NCI-H1436 treated with DMSO at 0.1 percent for 48 hours (cell line): ENCODE measurements at places on chromosomes 1 and 21.

- DNase-seq = no peak
Observed at GRCh38 chr1:157540160-157540748, 12.1 kb downstream of the FCRL5 start.

- no peak for DNase-seq
Observed at GRCh38 chr1:36513676-36514473, 31.2 kb upstream of the CSF3R start.

DNA sequence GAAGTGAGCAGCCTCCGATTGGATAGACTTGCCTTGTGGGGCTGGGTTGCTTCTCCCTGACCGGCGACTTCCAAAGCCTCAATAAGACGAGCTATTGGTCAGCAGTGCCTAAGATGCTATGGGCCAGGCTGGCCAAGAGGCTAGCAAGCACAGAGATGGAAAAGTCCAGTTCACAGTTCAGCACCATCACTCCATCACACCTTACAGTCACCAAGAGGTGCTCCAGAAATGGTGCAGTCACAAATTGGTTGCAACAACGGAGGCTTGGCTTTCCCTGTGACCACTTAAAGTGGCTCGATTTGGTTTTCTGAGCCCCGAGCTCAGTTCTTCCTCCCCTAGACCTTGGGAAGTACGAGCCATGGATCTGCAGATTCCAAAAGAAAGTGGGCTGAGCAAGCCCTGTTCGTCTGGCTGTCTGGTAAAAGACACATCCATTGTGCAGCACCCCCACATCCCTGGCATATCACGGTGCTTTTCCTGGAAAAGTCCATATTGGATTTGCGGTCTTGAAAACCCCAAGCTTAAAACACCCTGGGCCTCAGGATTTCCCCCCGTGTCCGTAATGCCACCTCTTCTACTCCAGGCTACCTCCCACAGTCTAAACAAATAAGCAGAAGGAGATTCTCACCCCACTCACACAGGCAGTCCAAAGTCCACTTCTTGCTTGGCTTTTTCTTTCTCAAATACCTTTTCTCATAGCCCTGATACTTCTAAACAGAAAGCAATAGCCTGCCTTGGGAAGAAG, 1.3 kb downstream of the SLAMF1 start:
- DNase-seq = no peak

DNA sequence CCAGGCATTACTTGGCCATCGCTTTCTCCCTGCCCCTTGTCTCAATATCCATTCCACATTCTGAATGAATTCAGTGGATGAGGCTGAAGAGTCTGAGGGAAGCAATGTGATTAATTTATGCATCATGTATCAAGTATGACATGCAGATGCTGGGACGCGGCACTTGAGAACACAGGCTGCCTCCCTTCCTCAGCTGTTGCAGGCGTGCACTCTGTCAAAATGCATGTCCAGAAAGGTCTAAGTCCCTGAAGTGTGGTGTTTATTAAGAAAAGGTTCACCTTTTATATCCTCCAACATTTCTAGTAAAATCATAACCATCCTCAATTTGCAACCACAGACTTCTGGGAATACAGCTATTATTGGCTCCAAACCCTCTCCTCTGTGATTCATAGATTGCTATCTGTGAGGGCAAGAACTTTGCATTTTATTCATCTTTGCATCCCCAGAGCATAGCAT, 22.6 kb upstream of the RAB3GAP2 start:
- no peak for DNase-seq

DNA sequence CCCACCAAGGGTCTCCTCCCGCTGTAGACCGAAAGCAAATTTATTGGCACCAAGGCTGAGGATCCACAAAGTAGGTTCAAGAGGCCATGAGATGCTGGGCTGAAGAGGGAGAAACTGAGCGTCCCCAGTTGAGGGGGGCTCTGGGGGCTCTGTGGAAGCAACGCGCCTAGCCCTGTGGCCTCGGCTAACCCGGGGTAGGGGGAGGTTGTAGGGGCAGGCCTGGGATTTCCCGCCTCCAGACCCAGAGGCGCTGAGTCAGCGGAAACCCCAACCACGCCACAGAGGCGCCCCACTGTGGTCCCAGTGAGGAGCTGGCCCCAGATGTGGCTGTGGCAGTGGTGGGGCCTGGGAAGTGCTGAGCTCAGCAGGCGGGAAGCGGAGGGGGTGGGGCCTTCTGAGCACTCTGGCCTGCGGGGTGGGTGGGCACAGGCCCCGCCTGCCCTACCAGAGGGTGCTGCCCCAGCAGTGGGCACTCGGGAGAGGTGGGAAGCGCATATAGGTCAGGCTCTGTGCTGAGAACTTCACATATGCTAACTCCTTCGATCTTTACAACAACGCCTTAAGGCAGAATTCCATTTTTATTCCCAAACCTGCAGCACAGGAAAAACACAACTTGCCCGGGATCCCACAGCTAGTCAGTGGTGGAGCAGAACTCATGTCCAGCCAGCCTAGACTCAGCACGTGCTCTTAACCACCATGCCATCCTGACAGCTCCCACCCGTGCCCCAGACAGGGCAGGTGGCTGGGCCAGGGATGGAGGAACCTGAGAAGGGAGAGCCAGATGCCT, 1.5 kb upstream of the COL16A1 start:
- no peak for DNase-seq

- no peak for DNase-seq
Observed at GRCh38 chr1:147225193-147225730, at the start of gene FMO5. Gene FMO5 (minus strand): TSS chr1:147225339. CDS start chr1:147225029, 310 bp downstream.
